ENCODE measurements at places on chromosomes 11 and 22. TPM values are rescaled to one million over a fixed set of nuclear protein-coding genes. Genes with fewer than 3 reads are reported as not detected.

- no peaks in the 10 kb centered on the region for H3K36me3 ChIP-seq
- H3K4me1 ChIP-seq = peaks cover 20% of the 10 kb centered on the region
- no peaks in the 10 kb centered on the region for H3K27me3 ChIP-seq
- H3K27ac ChIP-seq = no peak overlapping the region
- no peak overlapping the region for H3K4me3 ChIP-seq
Measured at GRCh38 chr22:29607426-29607825, 4.0 kb downstream of the NF2 start.

GNAZ gene
- 11.3 TPM for total RNA-seq

GRCh38 chr11:45041596-45041995 is 90.9 kb upstream of the TP53I11 start:
- H3K4me3 ChIP-seq = no peak overlapping the region
- peaks cover 16% of the 10 kb centered on the region for H3K4me1 ChIP-seq
- H3K36me3 ChIP-seq = no peaks in the 10 kb centered on the region

OR56B4 gene
- not detected for total RNA-seq

MPZL2 gene
- total RNA-seq = 165 TPM

GRCh38 chr11:46898396-46899095 is 19.8 kb downstream of the LRP4 start:
- H3K4me3 ChIP-seq = no peak overlapping the region
- H3K36me3 ChIP-seq = peaks cover 2% of the 10 kb centered on the region
- H3K27ac ChIP-seq = no peak overlapping the region
- no peaks in the 10 kb centered on the region for H3K27me3 ChIP-seq

TSSK2 gene
- not detected for total RNA-seq

MS4A7 gene
- total RNA-seq = 23.3 TPM

- no peak for DNase-seq
- H3K27ac ChIP-seq = no peak overlapping the region
- H3K4me1 ChIP-seq = no peaks in the 10 kb centered on the region
Measured at GRCh38 chr11:75035911-75036565, 47.3 kb downstream of the NEU3 start.

GRCh38 chr11:2523821-2524391 is 79.1 kb downstream of the KCNQ1 start:
- H3K27me3 ChIP-seq = no peaks in the 10 kb centered on the region
- no peak overlapping the region for H3K4me3 ChIP-seq
- no peak for DNase-seq
- H3K36me3 ChIP-seq = no peaks in the 10 kb centered on the region
- no peak overlapping the region for H3K27ac ChIP-seq

- H3K36me3 ChIP-seq = no peaks in the 10 kb centered on the region
- H3K27me3 ChIP-seq = no peaks in the 10 kb centered on the region
- no peak for DNase-seq
- peaks cover 29% of the 10 kb centered on the region for H3K4me1 ChIP-seq
- no peak overlapping the region for H3K27ac ChIP-seq
- H3K4me3 ChIP-seq = no peak overlapping the region
Measured at GRCh38 chr11:111414267-111414931, 35.3 kb upstream of the POU2AF1 start.

SCGB1C1 gene
- not detected for total RNA-seq

MYRF gene
- 0.25 TPM for total RNA-seq

- H3K4me1 ChIP-seq = peaks cover 38% of the 10 kb centered on the region
- no peak overlapping the region for H3K4me3 ChIP-seq
- no peaks in the 10 kb centered on the region for H3K27me3 ChIP-seq
- no peak overlapping the region for H3K27ac ChIP-seq
- no peak for DNase-seq
- H3K36me3 ChIP-seq = no peaks in the 10 kb centered on the region
Measured at GRCh38 chr11:119709638-119710346, 19.2 kb downstream of the NECTIN1 start.

SGSM1 gene
- total RNA-seq = 2.9 TPM

DNA sequence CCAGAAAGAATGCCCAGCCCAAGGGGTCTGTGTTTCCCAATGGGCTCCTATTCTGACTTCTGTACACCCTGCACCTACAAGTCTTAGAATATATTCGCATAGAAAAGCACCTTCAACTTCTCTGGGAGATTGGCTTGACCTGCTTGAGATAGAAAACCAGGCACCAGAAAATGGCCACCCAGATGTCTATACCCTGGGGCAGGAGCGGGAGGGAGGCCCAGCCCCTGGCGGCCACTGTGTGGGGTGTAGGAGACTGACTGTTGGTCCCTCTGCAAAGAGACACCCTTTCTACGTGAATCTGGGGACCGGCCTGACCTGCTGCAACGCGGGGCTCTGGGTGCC is 8.5 kb downstream of the DENND6B start:
- H3K4me1 ChIP-seq = no peaks in the 10 kb centered on the region
- H3K27ac ChIP-seq = no peak overlapping the region
- H3K36me3 ChIP-seq = no peaks in the 10 kb centered on the region
- no peak for DNase-seq

DNA sequence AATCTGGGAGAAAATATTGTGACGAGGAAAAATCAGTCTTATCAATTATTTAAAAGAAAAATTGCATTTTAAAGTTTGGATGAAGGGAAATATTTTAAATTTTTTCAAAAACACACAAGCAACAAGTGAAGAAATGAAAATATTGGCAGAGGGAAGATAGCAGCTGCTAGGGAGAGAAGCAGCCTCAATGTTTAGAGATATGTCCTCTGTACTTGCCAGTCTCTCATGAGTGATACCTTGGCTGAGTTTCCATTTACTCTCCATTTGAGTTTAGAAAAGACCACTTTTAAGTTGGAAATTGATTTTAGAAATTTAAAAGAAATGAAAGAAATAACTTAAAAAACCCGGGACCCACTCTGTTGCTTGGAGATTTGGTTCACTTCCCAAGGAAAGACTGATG is 88.6 kb upstream of the DBX1 start:
- DNase-seq = no peak
- H3K4me3 ChIP-seq = no peak overlapping the region
- no peaks in the 10 kb centered on the region for H3K36me3 ChIP-seq
- no peaks in the 10 kb centered on the region for H3K27me3 ChIP-seq
- H3K4me1 ChIP-seq = no peaks in the 10 kb centered on the region

DNA sequence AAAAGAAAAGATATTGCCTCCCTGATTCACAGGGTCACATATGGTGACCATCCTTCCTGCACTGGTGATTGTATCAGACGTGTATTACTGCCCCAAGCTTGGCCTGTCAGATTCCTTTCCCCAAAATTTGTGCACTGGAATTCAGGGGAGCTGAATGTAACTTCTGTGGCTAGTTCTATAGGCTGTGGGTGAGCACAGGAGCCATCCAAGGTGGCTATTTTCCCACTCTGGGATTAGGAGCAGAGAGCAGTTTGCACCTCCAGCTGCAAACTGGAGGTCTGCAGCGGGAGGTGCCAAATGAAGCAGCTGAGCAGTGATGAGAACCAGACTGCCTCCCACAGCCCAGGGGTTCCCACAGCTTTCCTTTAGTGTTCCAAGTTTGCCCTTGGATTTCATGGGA is 124.2 kb upstream of the PITPNB start:
- H3K36me3 ChIP-seq = no peaks in the 10 kb centered on the region
- no peaks in the 10 kb centered on the region for H3K27me3 ChIP-seq
- H3K4me3 ChIP-seq = no peak overlapping the region
- H3K4me1 ChIP-seq = peaks cover 2% of the 10 kb centered on the region

SAA4 gene
- 1.7 TPM for total RNA-seq

FJX1 gene
- total RNA-seq = 7.4 TPM

SEPTIN3 gene
- 1.5 TPM for total RNA-seq

- H3K4me1 ChIP-seq = peaks cover 39% of the 10 kb centered on the region
- no peak for DNase-seq
- H3K27ac ChIP-seq = peak overlapping the region; percentile 22
- no peak overlapping the region for H3K4me3 ChIP-seq
- H3K36me3 ChIP-seq = no peaks in the 10 kb centered on the region
- H3K27me3 ChIP-seq = no peaks in the 10 kb centered on the region
Measured at GRCh38 chr22:19799322-19800190, 39.0 kb downstream of the TBX1 start.

DNA sequence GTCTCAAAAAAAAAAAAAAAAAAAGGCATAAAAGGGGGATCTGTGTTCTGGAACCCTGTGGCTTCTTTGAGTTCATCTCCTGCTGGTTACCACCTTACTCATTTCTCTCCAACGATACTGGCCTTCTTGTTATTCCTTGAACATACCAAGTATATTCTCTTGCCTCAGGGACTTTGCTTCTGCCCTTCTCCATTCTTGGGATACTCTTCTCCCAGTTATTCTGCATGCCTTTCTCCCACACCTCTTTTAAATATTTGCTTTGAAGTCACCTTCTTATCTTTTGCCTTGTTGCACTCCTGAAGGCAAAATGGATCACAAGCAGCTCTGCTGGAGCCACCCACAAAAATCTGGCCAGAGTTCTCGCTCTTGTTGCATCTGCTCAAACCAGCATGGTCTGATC is 76.0 kb upstream of the RRM1 start:
- no peak for DNase-seq
- no peak overlapping the region for H3K27ac ChIP-seq
- no peaks in the 10 kb centered on the region for H3K4me1 ChIP-seq
- no peaks in the 10 kb centered on the region for H3K27me3 ChIP-seq
- H3K4me3 ChIP-seq = no peak overlapping the region

NXPE2 gene
- not detected for total RNA-seq

- H3K27me3 ChIP-seq = no peaks in the 10 kb centered on the region
- H3K36me3 ChIP-seq = no peaks in the 10 kb centered on the region
- H3K4me3 ChIP-seq = no peak overlapping the region
- H3K27ac ChIP-seq = no peak overlapping the region
Measured at GRCh38 chr22:27137871-27138337, 480.5 kb downstream of the MIAT start.

CHST1 gene
- 2.0 TPM for total RNA-seq

GRCh38 chr11:32141745-32142546 is 51.1 kb downstream of the RCN1 start:
- no peaks in the 10 kb centered on the region for H3K27me3 ChIP-seq
- no peaks in the 10 kb centered on the region for H3K4me1 ChIP-seq
- no peak overlapping the region for H3K4me3 ChIP-seq
- H3K27ac ChIP-seq = no peak overlapping the region
- no peak for DNase-seq

APOL3 gene
- total RNA-seq = 48.9 TPM

MMP11 gene
- 6.4 TPM for total RNA-seq

- no peak overlapping the region for H3K27ac ChIP-seq
- H3K27me3 ChIP-seq = no peaks in the 10 kb centered on the region
- H3K4me1 ChIP-seq = peaks cover 24% of the 10 kb centered on the region
- H3K4me3 ChIP-seq = no peak overlapping the region
Measured at GRCh38 chr11:102320188-102320587, 2.9 kb downstream of the BIRC3 start.

DNA sequence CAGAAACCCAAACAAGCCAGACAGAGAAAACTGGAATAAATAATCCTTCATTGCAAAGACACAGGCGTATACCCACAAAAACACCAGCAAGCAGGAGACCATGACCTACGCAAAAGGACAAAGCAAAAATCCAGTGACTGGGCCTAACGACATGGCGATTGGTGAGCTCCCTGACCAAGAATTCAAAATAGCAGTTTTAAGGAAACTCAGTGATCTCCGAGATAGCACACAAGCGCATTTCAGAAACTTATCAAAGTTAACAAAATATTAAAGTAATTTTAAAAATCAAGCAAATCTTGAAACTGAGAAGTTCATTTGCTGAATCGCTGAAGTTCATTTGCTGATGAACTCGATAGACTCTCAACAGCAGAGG is 27.6 kb downstream of the DBX1 start:
- H3K4me3 ChIP-seq = no peak overlapping the region
- no peak for DNase-seq
- no peaks in the 10 kb centered on the region for H3K27me3 ChIP-seq
- peaks cover 5% of the 10 kb centered on the region for H3K4me1 ChIP-seq

DNA sequence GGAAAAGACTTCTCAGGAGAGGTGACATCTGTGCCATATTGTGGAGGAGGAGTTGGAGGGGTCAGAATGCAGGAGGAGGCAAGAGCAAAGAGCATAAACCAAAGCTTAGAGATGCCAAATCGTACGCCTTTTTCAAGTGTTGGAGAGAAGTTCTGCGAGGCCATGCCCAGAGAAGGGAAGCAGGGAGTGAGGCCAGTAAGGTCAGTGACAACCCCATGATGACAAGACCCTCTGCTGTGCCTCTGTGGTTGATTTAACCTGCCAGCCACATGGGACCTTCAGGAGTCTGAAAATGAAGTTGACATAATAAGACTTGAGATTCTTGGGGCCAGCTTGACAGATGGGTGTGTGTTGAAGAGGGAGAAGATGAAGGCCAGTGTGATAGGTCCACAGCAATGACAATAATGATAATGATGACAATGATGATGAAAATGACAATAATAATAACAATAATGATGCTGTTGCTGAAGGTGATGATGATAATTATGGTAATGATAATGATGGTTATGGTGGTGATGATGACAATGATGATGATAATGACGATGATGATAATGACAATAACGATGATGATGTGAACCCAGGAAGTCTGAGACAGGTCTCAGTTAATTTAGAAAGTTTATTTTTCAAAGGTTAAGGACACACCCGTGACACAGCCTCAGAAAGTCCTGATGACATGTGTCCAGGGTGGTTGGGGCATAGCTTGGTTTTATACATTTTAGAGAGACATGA is 152.6 kb upstream of the B3GAT1 start:
- no peaks in the 10 kb centered on the region for H3K4me1 ChIP-seq
- H3K4me3 ChIP-seq = no peak overlapping the region
- no peak overlapping the region for H3K27ac ChIP-seq
- DNase-seq = peak; percentile 56
- no peaks in the 10 kb centered on the region for H3K36me3 ChIP-seq

C22orf42 gene
- not detected for total RNA-seq

IL17REL gene
- not detected for total RNA-seq

LARGE2 gene
- total RNA-seq = 6.6 TPM

KRTAP5-11 gene
- not detected for total RNA-seq

GRCh38 chr11:94112206-94112953 is 16.3 kb upstream of the PANX1 start:
- DNase-seq = no peak
- peaks cover 15% of the 10 kb centered on the region for H3K4me1 ChIP-seq
- H3K27me3 ChIP-seq = no peaks in the 10 kb centered on the region
- H3K36me3 ChIP-seq = no peaks in the 10 kb centered on the region

DNA sequence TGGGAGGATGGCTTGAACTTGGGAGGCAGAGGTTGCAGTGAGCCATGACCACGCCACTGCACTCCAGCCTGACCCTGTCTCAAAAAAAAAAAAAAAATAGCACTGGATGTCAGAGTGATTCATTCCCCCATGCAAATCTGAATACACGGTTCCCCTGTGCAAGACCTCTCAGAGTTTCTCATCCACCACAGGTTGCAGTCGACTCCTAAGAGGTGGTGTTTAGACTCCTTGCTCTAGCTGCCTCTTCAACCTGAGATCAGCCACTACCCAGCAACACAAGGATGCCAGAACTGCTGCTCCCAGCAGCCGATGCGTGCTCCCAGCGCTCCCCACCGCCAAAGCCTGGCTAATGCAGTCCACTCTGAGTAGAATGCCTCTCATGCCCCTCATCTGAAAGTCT is 97.5 kb downstream of the PARVA start:
- no peak for DNase-seq
- H3K36me3 ChIP-seq = peaks cover 22% of the 10 kb centered on the region
- no peaks in the 10 kb centered on the region for H3K27me3 ChIP-seq
- no peak overlapping the region for H3K27ac ChIP-seq
- peaks cover 48% of the 10 kb centered on the region for H3K4me1 ChIP-seq

All from vagina (tissue), 2 donors.